ENCODE measurements at places on chromosomes 1 and 21.

- DNase-seq, result no peak
Measured at GRCh38 chr1:65056234-65056633, 89.9 kb upstream of the JAK1 start.

- DNase-seq, result no peak
Measured at GRCh38 chr1:64231153-64231552, 27.7 kb downstream of the UBE2U start.

- no peak for DNase-seq
Measured at GRCh38 chr1:34843392-34844251, 15.9 kb downstream of the SMIM12 start.

GRCh38 chr21:37206496-37206895, 60.6 kb downstream of the VPS26C start:
- no peak for DNase-seq

DNA sequence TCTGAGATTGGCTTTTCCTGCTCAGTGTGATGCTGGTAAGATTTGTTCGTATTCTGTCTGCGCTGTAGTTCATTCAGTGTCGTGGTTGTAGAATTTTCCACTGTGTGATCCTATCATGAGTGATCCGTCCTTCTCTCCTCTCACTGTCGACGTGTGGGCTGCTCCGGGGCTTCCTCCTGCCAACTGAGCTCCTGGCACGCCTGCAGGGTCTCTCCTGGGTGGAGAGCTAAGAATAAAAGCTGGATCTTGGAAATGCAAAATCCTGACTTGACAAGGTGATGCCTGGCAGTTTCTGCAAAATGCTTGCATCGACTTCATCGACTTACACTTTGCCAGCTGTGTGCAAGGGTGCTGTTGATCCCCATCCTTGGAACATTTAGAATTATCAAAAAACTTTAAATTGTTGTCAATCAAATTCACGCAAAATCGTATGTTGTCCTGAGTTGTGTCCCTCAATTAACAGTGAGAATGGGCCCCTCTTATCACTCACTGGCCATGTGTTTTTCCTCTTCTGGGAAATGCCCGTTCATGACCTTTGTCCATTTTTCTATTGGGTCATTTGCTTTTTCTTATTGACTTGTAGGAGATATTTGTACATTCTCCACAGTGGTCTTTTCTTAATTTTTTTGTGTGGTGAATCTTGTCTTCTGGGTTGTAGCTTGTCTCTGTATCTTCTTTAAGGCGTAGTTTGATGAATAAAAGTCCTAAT, 125.5 kb downstream of the CRYAA start:
- DNase-seq, result no peak

- DNase-seq, result no peak
Measured at GRCh38 chr1:175134500-175134899, 58.1 kb downstream of the KIAA0040 start.

GRCh38 chr21:39527664-39528381, 76.1 kb downstream of the SH3BGR start:
- no peak for DNase-seq

DNA sequence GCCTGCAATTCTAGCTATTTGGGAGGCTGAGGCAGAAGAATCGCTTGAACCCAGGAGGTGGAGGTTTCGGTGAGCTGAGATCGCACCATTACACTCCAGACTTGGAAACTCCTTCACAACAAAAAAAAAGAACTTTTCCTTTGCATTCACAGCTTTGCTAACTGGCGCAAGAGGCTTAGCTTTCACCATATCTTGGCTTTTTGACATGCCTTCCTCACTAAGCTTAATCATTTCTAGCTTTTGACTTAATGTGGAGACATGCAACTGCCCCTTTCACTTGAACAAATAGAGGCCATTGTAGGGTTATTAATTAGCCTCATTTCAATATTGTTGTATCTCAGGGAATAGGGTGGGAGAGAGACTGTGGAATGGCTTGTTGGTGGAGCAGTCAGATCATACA, 8.7 kb downstream of the KPNA6 start:
- DNase-seq, result no peak

DNA sequence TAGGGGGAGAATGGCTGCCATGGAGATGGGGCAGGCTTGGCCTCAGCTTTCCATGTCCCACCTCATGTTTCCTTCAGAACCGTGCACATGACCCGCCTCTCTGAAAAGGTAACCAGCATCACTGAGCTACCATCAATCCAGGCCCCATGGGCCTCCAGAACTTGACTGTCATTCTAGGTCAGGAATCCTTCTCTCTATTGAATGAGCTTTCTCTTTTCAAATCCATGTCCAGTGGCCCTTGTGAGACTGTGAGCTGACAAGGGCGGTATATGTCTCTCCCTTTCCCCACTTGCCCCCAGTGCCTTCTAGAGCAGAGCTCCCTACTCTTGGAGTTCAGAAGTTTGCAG, 4.4 kb downstream of the CSRP1 start:
- no peak for DNase-seq

DNA sequence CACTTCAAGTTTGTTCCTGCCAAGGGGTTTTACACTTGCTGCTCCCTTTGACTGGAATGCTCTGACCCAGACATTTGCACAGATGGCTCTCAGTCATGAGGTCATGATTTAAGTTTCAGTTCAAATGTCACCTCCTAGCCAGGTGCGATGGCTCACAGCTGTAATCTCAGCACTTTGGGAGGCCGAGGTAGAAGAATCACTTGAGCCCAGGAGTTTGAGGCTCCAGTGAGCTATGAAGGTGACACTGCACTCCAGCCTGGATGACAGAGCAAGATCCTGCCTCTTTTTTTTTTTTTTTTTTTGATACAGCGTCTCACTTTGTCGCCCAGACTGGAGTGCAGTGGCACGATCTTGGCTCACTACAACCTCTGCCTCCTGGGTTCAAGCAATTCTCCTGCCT, 4.5 kb upstream of the ZMYM4 start:
- DNase-seq, result no peak

GRCh38 chr1:110056285-110056683, 14.2 kb downstream of the ALX3 start:
- DNase-seq, result no peak

DNA sequence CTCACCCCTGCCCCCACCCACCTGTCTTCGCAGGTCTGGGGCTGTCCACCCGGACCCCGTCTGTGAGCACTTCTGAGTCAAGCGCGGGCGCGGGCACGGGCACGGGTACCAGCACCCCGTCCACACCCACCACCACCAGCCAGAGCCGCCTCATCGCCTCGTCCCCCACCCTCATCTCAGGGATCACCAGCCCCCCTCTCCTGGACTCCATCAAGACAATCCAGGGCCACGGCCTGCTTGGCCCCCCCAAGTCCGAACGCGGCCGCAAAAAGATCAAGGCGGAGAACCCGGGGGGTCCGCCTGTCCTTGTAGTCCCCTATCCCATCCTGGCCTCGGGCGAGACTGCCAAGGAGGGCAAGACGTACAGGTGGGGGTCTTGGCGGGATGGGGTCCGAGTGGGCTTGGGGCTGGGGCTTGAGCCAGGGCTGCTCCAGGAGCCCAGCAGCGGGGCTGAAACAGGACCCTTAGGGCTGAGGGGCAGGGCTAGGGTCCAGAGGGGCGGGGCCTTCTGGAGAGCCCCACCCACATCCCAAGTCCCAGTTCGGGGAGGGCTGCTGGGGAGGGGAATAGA, 23.9 kb downstream of the ZNF362 start:
- no peak for DNase-seq

DNA sequence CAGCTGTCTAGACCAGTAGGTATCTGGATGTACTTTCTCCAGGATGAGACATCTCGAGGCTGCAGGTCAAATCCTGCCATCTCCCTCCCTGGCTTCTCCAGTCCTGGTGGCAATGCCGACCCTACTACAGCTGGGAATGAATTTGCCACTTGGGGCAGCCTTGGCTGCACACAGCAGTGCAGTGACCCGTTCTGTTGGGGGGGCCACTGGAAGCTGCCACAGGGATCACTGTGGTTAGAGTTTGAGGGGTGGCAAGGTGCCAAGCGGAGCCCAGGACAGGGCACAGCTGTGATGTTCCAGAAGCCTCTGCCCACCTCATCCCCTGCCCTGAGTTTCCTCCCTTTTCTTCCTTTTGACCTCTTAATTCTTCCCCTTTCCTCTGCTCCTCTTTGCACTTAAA, 17.1 kb downstream of the COL6A2 start:
- no peak for DNase-seq

- no peak for DNase-seq
Measured at GRCh38 chr21:35651196-35651595, 409.1 kb downstream of the SETD4 start.

DNA sequence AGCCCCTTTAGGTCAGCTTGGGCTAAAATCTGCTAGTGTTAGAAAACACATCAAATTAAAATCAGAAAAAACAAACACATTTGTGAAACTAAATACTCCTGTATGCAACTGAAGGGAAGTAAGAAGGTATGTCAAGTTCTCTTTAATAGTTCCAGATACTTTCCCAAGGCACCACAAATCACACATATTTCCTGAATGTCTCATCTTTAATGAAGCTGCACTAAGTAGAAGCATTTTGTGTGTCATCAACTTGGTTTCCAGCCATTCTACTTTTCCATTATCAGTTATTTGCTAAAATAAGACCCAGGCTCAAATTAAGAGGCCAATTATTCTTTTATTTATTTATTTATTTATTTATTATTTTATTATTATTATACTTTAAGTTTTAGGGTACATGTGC, 34.7 kb downstream of the CRB1 start:
- no peak for DNase-seq

- DNase-seq, result no peak
Measured at GRCh38 chr21:28193189-28193588, 799.5 kb downstream of the LTN1 start.

DNA sequence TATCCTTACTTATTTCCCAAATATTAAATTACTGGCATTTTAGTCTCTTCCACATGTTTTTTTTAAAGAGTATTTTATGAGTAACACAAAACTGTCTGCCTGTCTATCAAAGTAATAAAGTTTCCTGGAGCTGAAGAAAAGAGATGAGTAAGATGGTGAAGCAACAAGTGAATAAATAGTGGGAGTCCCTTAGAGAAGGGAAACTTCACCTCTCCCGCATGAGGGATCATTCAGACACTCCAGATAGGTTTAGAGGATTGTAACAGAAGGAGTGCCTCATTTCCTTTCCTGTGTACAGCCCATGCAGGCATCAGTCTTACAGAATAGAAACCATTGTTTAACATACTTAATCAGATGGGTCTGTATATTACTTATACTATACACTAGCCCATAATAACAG, 205.7 kb downstream of the USP25 start:
- no peak for DNase-seq

GRCh38 chr1:153760440-153760839, 14.8 kb upstream of the SLC27A3 start:
- no peak for DNase-seq
